Pulmonary artery endothelial cell (primary cell): ENCODE measurements at places on chromosomes 3 and 15. TPM values are rescaled to one million over a fixed set of nuclear protein-coding genes. Genes with fewer than 3 reads are reported as not detected.

- DNase-seq: no peak
Observed at GRCh38 chr3:81339040-81339845, 422.2 kb downstream of the GBE1 start.

DNA sequence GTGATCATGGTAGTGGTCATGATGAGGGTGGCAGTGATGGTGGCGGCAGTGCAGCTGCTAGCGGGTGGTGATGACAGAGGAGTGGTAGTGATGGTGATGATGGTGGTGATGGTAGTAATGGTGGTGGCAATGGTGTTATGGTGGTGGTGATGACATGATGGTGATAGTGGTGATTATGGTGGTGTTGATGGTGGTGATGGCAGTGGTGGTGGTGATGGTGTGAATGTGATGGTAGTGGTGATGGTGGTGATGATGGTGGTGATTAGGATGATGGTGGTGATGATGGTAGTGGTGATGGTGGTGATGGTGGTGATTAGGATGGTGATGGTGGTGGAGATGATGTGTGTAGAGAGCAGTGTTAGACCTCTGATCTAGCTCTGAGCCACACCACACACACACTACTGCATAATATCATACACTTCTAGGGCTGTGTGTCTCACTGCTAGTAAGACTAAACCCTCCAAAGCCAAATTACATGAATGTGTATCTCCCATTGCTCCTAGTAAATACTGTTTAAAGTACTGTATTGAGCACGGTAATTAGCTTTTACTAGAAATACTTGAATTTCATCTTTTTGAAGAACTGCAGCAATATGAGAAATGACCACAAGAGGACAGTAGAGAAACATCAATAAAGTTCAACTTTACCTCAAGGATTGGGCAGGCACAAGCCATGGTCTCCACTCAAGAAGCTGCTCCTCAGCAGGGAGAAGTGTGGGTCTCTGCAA lies 28.8 kb downstream of the TMED3 start:
- DNase-seq: peak; percentile 5

DNA sequence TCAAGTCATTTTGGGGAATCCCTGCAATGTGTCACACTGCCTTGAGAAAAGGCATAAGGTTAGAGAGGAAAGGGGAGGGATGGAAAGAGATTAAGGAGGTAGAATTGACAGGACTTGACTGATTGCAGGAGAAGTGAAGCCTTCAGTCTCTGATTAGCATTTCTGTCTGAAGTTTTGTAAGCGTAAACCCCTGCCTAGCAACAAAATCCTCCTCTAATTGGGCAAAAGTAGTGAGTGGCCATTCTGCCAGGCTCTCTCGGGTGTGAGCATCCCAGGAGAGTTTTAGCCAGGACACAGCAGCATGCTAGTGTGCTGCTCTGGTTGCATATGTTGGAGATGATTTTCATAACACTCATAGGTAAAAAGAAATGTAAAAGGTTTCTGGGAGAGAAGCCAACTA lies 117.0 kb upstream of the MRPL3 start:
- DNase-seq: no peak

- no peak for DNase-seq
Observed at GRCh38 chr15:31905054-31905453, 125.3 kb upstream of the CHRNA7 start.

DNA sequence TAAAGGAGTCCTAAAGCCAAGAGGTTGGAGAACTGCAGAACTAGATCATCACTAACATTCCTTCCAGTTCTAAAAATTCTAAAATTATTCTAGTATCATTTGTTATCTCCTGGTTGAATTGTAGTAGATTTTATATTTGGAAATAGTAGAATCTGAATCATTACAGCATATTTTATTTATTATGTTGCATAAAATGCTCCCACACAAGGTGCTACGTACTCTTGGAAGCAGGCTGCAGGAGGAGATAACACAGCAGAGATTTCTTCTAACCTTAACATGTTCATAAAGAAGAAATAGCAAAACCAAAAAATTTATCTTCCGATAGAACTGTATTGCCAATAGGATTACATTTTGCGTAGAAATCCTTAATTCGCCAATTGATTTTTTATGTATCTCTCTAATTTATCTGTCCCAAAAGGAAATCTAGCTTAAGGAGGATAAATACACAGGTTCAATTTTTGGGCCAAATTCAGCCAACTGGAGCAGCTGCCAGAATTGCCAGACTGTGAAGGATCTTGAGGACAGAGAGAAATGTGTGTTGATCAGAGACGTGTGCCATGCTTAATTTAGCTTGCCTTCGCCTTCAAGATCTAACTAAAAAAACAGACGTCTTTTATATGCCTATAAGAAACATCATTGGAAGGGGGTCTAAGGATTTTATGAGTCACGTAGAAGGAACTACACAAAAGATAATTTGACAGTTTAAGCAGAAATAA lies 134.4 kb upstream of the MITF start:
- no peak for DNase-seq

GRCh38 chr3:129504471-129505100 lies 23.9 kb upstream of the RHO start:
- no peak for DNase-seq

GRCh38 chr3:10723991-10724390 lies 92.0 kb upstream of the SLC6A11 start:
- no peak for DNase-seq

Gene CRTAP
- total RNA-seq: 192 and 210 TPM in 2 replicates

Gene PLCH1
- total RNA-seq: 0.04 and 0.07 TPM in 2 replicates

Gene BOC
- total RNA-seq: 0.20 and 0.35 TPM in 2 replicates

Gene CAMK2N2
- 0.07 TPM in 1 of 2 replicates, not detected in the other for total RNA-seq
